ENCODE measurements at places on chromosomes 7 and 10. TPM values are rescaled to one million over a fixed set of nuclear protein-coding genes. Genes with fewer than 3 reads are reported as not detected.

Gene IL6
- 0.54 TPM for total RNA-seq

Gene AKR1B15
- total RNA-seq: not detected

Gene KIF11
- 38.7 TPM for total RNA-seq

Gene CDK13
- 46.5 TPM for total RNA-seq

DNA sequence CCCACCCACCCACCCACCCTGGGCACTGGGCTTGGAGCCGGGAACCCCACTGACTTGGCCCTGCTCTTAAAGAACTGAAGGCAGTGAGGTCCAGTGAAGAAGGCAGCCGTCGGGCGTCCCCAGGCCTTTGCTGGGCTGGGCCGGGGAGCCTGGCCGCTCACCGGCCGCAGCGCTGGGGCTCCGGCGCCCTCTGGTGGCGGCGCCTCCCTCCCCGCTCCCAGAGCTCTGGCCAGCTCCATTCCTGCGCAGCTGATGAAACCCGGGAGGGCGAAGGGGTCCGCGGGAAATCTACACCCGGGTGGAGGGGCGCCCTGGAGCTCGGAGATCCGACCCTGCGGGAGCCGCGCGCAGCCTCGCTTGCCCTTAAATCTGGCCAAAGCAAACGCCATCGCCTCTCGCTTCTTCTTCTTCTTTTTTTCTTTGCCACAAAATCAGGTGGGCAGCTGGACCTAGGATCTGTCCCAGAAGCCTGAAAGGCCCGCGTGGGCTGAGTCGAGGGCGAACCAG, 1.7 kb upstream of the CXCL12 start:
- DNase-seq: no peak
- H3K4me1 ChIP-seq: no peaks in the 10 kb centered on the region
- H3K27me3 ChIP-seq: peaks cover 26% of the 10 kb centered on the region
- no peak overlapping the region for H3K27ac ChIP-seq
- H3K36me3 ChIP-seq: no peaks in the 10 kb centered on the region

GRCh38 chr10:6382081-6382480, 179.3 kb downstream of the PFKFB3 start:
- peak; percentile 7 for DNase-seq
- H3K4me3 ChIP-seq: peak overlapping the region; percentile 37
- H3K36me3 ChIP-seq: peaks cover 32% of the 10 kb centered on the region

DNA sequence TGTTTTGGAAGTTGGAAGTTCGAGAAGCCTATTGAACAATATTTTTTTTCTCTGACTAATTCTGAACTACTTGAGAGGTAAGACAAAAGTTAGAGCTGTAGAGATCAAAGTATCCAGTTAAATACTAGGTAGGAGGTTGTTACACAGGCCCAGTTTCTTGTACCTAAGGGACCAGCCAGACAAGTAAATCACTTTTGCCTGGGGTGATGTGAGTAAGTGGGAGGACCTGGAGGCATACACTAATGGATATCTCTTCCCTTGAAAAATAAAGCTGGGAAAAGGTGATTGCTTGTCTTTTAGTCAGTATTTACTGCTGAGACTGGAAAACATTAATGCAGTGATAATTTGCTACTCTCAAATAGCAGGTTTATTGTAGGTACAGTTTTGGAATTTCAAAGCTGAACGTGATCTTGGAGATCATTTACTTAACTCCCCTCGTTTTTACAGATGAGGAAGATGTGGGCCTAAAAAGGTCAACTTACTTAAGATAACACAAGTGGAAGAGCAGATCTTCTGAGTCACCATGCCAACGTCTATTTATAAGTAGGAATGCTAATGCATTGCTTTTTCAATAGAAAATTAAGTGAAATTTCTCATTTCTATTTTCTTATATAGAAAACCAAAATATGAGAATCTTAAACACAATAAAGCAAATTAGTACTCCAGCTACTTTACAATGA, 181.3 kb downstream of the PPP1R9A start:
- H3K4me1 ChIP-seq: no peaks in the 10 kb centered on the region
- H3K27me3 ChIP-seq: no peaks in the 10 kb centered on the region
- no peak overlapping the region for H3K27ac ChIP-seq
- H3K4me3 ChIP-seq: no peak overlapping the region
- no peaks in the 10 kb centered on the region for H3K36me3 ChIP-seq

GRCh38 chr10:46554166-46554781, 2.2 kb downstream of the GPRIN2 start:
- no peak overlapping the region for H3K27ac ChIP-seq
- no peaks in the 10 kb centered on the region for H3K36me3 ChIP-seq
- DNase-seq: no peak
- H3K27me3 ChIP-seq: peaks cover 6% of the 10 kb centered on the region

DNA sequence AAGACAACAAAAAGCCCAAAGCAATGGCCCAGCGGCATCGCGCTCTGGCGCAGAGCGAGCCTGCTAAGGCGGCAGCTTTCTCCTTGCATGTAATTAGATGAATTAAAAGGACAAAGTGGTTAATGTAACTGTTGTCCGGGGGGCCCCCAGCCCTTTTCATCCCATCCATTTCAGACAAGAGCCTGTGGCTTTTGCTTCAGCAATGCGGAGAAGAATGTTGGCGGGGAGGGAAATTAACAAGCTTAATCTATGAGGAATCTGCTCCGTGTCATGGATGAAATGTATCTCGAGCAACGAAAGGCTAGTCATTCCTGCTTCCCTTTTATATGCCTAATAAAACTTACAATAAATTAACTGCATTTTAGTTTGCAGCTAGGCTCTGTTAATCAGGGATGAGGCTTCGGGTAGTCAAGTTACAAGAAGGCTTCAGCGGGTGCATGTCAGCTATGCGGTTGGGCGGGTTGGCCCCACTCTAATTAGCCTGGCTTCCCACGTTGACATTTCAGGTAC, 203.3 kb downstream of the BUB3 start:
- no peaks in the 10 kb centered on the region for H3K4me1 ChIP-seq
- no peak overlapping the region for H3K4me3 ChIP-seq
- peaks cover 4% of the 10 kb centered on the region for H3K27me3 ChIP-seq
- H3K36me3 ChIP-seq: no peaks in the 10 kb centered on the region
- H3K27ac ChIP-seq: no peak overlapping the region
- no peak for DNase-seq

- H3K27ac ChIP-seq: no peak overlapping the region
- H3K4me1 ChIP-seq: peaks cover 5% of the 10 kb centered on the region
- peaks cover 2% of the 10 kb centered on the region for H3K27me3 ChIP-seq
- no peaks in the 10 kb centered on the region for H3K36me3 ChIP-seq
- no peak overlapping the region for H3K4me3 ChIP-seq
Measured at GRCh38 chr7:148306759-148307158, 283.8 kb upstream of the C7orf33 start.

- no peaks in the 10 kb centered on the region for H3K4me1 ChIP-seq
- DNase-seq: no peak
- peaks cover 2% of the 10 kb centered on the region for H3K27me3 ChIP-seq
- no peak overlapping the region for H3K4me3 ChIP-seq
Measured at GRCh38 chr7:149732111-149732561, 41.3 kb downstream of the ZNF467 start.

- no peak overlapping the region for H3K4me3 ChIP-seq
- H3K27ac ChIP-seq: no peak overlapping the region
- H3K36me3 ChIP-seq: no peaks in the 10 kb centered on the region
- no peaks in the 10 kb centered on the region for H3K4me1 ChIP-seq
- DNase-seq: no peak
Measured at GRCh38 chr10:23019633-23020032, 75.7 kb upstream of the MSRB2 start.

GRCh38 chr7:150567169-150567568, at the start of gene GIMAP4:
GIMAP4 (plus strand) TSS chr7:150567390; CDS start chr7:150569902, 2,512 bp downstream.
- H3K4me3 ChIP-seq: peak within 1 kb of the TSS; percentile 96
- DNase-seq: no peak
- no peaks in the 10 kb centered on the region for H3K27me3 ChIP-seq
- peak within 1 kb of the TSS; percentile 99 for H3K27ac ChIP-seq
- H3K36me3 ChIP-seq: peaks cover 38% of the 10 kb centered on the region
- H3K4me1 ChIP-seq: peaks cover 93% of the 10 kb centered on the region

DNA sequence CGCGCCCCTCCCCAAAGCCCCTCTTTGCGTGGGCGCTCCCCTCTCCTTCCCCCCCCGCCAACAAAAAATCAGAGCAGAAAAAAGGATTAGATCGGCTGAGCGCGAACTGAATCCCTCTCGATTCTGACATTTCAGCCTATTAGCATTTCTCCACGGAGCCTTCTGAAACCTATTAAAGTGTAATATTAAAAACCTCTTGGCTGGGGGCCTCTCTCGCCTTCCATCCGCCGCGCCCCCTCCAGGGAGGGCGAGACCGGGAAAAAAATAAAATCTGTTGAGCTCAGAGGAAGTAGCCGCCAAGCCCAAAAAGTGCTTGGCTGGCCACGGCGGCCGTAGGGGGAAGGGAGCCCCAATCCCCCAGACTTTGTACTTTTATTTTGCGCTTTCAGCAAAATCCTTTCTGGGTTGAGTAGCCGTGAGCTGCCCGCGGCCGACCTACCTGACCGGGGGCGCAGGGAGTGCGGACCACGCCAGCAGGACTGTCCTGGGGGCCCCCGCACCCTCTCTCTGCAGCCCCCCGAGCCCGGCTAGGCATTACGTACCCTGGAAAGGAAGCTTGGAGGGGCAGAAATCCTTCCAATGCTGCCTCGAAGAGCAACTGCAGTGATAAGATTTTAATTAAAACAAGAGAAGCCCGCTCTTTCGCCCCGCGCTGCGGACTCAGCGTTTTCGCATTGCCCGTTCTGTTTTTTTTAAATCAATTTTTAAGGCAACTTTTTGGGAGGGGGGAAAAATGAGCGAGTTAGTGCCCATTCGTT, 1.3 kb upstream of the TNRC18 start:
- no peak for DNase-seq
- H3K27ac ChIP-seq: peak overlapping the region; percentile 71
- H3K36me3 ChIP-seq: peaks cover 1% of the 10 kb centered on the region
- peaks cover 24% of the 10 kb centered on the region for H3K4me1 ChIP-seq
- H3K27me3 ChIP-seq: peaks cover 49% of the 10 kb centered on the region

Measured in activated T-helper 1 cell treated with anti-CD3 and anti-CD28 coated beads, Interleukin-12 subunit alpha, Interleukin-12 subunit beta, Interleukin-2, Interleukin-4 antibody, amounts not matched to agents 30 ng/mL and 10 ng/mL and 1 ng/mL, durations not matched to agents 14 hours and 24 hours and 36 hours (primary cell).